ENCODE measurements at places on chromosomes 3 and 15.

GRCh38 chr15:101276501-101277037, 716 bp downstream of the SELENOS start:
- DNase-seq = peak; percentile 29

DNA sequence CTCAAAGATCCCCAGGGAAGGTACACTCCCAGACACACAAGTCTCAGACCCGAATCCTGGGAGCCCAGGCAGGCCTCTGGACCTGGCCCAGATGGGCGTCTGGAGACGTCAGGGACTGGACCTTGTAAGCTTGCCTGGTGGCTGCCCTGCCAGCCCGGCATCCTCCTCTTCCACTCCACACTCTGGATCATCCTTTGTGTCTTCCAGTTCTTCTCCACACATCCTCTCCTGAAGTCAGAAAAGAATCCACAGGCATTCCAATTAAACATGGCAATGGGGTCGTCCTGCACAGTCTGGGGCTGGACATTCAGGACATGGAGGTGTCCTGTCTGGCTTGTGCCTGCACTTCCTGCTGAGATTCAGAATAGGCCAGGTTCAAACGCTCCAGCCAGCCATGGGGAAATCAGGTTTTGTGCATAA, 208.8 kb upstream of the IGF1R start:
- DNase-seq = no peak

GRCh38 chr3:142818651-142819050, 70.2 kb downstream of the PCOLCE2 start:
- no peak for DNase-seq

DNA sequence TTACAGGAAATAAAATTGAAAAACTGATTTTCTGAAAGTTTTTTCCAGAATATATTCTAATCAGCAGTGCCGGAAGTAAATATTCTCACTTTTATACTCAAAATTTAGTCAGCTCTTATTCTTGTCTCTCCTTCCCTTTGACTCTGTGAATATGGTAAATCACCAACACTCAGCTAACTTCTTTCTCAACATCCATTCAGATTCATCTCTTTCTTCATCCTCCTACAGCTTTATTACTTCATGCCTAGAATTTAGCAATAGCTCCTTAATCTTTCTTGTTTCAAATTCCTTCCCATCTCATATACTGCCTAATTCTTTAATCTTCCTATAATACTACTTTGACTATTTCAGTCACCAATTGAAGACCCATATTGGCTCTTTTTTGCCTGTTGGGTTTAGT, 67.9 kb downstream of the FGF7 start:
- DNase-seq = no peak

DNA sequence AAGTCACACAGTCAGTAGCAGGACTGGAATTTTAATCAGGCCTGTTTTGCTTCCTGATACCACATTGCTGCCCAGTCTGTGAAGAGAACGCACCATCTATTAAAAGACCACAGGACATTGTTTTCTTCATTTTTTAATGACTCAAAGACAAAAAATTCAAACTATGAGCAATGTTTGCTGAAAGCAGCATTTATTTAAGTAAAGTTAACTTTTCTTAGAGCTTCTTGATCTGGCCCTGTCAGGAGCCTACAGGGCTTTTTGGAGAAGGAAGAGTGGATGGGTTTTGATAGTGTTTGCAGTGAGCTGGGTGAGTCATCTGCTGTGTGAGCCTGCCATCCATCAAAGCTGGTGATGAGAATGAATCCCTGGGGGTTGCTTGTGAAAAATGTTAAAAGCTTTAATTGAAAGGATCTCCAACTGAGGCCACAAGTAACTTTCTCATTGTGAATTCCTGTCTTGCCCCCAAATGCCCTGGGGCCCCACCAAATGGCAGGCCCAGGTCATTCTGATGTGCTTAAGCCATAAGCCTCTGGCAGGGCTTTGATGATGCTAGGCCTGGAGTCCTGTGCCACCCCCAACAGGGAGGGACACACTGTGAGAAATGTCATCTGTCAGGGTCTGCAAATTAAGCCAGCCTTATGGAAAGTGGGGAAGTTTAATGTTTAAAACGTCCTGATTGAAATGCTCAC, 136.2 kb upstream of the PFN2 start:
- DNase-seq = peak; percentile 92

- peak; percentile 39 for DNase-seq
Observed at GRCh38 chr3:173709026-173709425, 311.5 kb downstream of the NLGN1 start.

DNA sequence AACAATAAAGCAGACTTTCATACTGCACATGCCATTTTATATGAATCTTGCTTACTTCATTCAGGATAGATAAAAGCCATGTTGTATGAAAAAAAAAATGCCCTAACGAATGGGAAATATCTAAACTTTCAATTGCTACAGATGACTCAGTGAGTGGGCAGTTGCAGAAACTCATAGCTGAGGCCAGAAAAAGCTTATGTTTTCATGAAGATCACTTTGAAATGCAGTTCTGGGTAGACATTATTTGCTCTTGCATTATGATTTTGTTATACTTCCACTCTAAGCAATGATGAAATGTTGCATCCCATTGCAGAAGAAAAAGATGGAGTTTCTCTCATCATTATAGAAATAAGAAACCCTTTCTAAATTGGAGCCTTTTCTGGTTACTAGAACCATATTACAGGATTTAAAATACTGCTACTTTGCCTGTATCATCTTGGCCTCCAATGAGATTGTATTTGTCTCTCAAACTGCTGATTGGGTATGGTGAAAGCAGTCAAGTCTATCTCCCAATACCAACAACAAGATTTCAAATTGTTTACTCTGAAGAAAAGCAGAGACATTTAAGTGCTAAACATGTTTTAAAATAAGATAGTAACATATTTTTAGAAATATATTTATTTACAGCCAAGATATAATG, 17.0 kb downstream of the PEAK1 start:
- DNase-seq = peak; percentile 22

GRCh38 chr15:89356634-89357298, 22.1 kb upstream of the POLG start:
- DNase-seq = no peak

DNA sequence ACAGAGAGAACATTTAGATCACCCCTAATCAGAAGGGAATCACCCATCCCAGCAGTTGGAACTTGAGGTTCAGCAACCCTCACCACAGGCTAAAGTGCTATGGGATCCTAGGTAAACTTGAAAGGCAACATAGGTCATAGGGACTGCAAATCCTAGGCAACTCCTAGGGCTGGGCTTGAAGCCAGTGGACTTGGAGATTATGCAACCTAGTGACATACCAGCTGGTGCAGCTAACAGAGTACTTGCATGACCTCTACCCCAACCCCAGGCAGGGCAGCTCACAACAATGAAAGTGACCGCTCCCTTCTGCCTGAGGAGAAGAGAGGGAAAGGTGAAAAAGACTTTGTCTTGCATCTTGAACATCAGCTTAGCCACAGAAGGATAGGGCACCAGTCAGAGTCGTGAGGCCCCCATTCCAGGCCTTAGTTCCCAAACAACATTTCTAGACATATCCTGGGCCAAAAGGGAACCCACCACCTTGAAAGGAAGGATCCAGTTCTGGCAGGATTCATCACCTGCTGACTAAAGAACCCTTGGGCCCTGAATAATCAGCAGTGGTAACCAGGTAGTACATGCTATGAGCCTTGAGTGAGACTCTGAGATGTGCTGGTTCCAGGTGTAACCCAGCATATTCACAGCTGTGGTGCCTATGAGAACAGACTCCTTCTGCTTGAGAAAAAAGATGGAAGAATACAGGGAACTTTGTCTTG, 37.6 kb upstream of the FBN1 start:
- no peak for DNase-seq

GRCh38 chr3:135310317-135310716, 515.3 kb downstream of the EPHB1 start:
- DNase-seq = peak; percentile 66

DNA sequence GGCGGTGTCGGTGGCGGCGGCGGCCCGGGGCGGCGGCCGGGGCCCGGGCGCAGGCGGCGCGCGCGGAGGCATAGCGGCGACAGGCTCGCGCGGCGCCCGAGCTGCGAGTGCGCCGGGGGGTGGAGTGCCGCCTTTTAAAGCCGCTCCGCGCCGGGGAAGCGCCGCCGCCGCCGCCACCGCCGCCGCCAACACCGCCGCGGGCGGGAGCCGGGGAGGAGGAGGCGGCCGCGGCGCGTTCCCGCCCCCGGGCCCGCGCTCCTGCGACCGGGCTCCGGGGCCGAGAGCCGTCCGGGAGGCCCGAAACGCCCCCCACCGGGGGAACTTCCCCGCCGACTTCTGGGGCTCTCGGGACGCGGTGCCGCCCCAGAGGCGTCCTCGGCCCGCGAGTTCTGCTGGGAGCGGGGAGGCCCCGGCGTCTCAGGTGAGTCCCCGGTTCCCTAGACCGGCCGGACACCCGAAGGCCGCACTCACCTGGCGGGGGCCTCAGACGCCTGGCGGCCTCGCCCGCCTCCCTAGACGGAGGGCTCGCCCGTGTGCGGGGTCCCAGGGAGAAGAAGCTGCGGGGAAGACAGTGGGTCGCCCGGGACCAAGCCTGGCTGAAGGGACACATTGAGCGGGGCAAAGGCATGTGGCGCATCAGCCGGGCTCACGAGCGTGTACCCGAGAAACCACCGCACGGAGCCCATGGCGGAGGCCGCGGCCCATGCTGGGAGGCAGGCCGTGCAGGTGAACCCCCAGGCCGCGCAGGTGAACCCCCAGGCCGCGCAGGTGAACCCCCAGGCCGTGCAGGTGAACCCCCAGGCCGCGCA, at the start of gene PCSK6:
PCSK6 (minus strand) TSS at position 109 of the 809 bp plus-strand sequence; CDS start at position 72, 37 bp downstream.
- DNase-seq = peak; percentile 33

GRCh38 chr3:107911337-107912000, 179.4 kb downstream of the CD47 start:
- DNase-seq = no peak

- DNase-seq = no peak
Observed at GRCh38 chr3:152402695-152403451, 134.1 kb downstream of the MBNL1 start.

DNA sequence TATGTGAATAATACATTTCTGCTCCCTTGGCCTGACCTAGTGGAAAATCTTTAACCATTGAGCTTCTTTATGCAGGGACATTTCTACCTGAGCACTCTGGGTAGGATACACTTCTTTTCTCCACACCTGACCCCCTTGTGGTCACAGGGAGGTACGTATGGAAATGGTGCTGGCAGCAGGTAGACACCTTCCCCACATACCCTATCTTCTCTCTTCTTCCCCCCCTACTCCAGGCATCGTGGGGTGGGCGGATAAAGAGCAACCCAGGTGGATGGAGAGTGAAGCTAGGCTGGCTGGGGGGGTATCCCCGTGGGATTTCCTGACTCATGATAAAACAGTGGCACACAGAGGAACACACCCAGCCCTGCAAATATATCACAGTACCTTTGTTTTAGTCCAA, 312.1 kb downstream of the ARRDC4 start:
- DNase-seq = no peak

Data from Daoy (cell line).